Stimulated activated CD8-positive, alpha-beta memory T cell treated with anti-CD3 and anti-CD28 coated beads, Interleukin-2, amount 100 ng/mL, for 1 hour (primary cell): ENCODE measurements at places on chromosomes 11 and 22.

- no peak for DNase-seq
These were observed 58.5 kb upstream of the NTM start for GRCh38 chr11:131311776-131312514.

DNA sequence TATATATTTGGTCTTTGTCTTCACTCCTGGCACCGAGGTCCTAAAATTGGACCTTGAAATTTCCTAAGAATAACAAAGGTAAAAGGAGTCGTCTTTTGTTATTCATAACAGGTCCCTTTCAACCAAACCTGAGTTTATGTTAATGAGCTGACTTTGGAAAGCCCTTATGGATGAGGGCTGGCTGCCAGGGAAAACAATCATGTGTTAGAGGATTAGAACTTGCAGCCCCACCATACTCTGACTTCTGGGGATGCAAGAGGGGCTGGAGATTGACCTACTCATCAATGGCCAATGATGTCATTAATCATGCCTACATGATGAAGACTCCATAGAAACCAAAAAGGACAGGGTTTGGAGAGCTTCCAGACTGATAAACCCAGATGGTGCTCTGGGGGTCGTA, 118.9 kb downstream of the MRTFA start:
- no peak for DNase-seq

GRCh38 chr11:87137711-87138110, 100.0 kb downstream of the TMEM135 start:
- DNase-seq: no peak

- no peak for DNase-seq
These were observed 125.7 kb upstream of the C11orf58 start for GRCh38 chr11:16612566-16613261.

DNA sequence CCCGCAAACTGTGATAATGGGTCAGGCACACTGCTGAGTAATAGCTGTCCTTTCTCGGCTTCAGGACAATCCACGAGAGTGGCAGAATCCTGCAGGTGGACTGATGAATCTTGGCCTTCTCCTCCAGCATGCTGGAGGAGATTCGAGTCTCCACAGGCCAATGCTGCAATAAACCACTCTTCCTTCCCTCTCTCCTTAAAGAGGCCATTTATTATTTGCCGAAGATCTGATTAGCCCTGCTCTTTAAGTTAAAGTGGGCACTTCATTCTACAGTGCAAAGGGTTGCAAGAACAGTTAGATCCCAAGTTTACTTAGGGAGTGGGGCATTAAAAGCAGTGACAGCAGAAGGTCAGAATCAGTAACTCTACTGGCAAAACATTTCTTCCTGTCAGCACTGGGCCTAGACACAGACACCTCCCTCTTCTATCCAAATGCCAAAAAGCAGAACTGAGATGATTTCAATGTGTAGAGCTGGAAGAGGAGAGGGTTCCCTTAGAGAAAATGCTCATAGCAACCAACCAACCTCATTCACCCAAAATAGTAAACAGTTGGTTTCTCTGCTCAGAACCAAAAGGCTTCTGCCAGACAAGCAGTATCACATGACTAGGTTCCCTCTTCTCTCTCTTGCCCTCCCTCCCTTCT, 121.7 kb downstream of the SGSM3 start:
- no peak for DNase-seq

GRCh38 chr22:36528341-36528740, 625 bp downstream of the EIF3D start:
- no peak for DNase-seq

GRCh38 chr11:44954051-44954906, 3.6 kb upstream of the TP53I11 start:
- no peak for DNase-seq

DNA sequence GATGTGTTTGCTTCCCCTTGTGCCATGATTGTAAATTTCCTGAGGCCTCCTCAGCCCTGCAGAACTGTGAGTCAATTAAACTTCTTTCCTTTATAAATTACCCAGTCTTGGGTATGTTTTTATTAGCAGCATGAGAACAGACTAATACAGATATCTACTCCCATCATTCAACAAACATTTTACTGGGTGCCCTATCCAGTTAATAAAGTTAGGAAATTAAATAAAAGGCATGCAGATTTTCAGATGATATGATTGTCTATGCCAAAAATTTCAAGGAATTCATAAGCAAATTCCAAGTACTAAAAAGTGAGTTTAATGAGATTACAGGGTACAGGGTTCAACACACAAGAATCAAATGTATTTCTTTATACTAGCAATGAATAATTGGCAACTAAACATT, 33.5 kb upstream of the LIN7C start:
- DNase-seq: no peak

DNA sequence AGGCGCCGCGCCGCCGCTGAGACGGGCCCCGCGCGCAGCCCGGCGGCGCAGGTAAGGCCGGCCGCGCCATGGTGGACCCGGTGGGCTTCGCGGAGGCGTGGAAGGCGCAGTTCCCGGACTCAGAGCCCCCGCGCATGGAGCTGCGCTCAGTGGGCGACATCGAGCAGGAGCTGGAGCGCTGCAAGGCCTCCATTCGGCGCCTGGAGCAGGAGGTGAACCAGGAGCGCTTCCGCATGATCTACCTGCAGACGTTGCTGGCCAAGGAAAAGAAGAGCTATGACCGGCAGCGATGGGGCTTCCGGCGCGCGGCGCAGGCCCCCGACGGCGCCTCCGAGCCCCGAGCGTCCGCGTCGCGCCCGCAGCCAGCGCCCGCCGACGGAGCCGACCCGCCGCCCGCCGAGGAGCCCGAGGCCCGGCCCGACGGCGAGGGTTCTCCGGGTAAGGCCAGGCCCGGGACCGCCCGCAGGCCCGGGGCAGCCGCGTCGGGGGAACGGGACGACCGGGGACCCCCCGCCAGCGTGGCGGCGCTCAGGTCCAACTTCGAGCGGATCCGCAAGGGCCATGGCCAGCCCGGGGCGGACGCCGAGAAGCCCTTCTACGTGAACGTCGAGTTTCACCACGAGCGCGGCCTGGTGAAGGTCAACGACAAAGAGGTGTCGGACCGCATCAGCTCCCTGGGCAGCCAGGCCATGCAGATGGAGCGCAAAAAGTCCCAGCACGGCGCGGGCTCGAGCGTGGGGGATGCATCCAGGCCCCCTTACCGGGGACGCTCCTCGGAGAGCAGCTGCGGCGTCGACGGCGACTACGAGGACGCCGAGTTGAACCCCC, 798 bp downstream of the BCR start:
- no peak for DNase-seq
